AG20443 (cell line): ENCODE measurements at places on chromosomes 16 and 17.

- DNase-seq: no peak
Observed at GRCh38 chr16:78939597-78939996, 660.9 kb downstream of the MAF start.

DNA sequence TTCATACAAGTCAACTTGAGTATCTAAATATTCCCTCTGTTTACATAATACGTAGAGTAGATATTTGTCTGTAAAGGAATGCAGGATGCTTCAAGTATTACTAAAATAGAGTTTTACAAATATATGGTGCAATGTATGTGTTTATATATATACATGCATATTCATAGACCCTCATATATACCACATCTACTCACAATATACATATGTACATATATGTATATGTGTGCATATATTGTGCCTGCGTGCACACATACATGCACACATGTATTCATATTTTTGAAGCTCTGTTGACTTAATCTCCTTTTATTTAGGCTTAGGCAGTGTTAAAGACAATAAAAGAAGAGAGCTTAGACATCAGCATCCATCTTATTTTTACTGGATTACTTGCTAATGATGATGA is 616.6 kb upstream of the GOT2 start:
- DNase-seq: no peak

DNA sequence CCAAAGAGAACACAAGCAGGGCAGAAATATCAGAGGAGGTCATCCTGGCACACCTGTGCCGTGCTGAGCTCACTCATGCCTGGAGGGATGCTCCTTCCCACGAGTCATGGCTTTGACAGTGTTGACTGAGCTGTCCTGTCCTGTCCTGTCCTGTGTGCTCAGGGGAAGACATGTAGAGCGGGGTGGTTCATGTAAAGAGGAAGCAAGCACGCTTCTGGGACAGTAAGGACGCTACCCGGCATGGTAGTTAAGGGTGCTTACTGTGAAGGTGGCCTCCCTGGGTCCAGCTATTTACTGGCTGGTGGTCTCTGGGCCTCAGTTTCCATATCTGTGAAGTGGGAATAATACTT is 398 bp downstream of the LGALS9 start:
- DNase-seq: no peak

- peak; percentile 85 for DNase-seq
Observed at GRCh38 chr17:46832945-46833839, 14.7 kb upstream of the WNT3 start.

- no peak for DNase-seq
Observed at GRCh38 chr16:73831220-73831619, 465.4 kb upstream of the PSMD7 start.

GRCh38 chr17:9668517-9668916 is 23.2 kb downstream of the USP43 start:
- no peak for DNase-seq

DNA sequence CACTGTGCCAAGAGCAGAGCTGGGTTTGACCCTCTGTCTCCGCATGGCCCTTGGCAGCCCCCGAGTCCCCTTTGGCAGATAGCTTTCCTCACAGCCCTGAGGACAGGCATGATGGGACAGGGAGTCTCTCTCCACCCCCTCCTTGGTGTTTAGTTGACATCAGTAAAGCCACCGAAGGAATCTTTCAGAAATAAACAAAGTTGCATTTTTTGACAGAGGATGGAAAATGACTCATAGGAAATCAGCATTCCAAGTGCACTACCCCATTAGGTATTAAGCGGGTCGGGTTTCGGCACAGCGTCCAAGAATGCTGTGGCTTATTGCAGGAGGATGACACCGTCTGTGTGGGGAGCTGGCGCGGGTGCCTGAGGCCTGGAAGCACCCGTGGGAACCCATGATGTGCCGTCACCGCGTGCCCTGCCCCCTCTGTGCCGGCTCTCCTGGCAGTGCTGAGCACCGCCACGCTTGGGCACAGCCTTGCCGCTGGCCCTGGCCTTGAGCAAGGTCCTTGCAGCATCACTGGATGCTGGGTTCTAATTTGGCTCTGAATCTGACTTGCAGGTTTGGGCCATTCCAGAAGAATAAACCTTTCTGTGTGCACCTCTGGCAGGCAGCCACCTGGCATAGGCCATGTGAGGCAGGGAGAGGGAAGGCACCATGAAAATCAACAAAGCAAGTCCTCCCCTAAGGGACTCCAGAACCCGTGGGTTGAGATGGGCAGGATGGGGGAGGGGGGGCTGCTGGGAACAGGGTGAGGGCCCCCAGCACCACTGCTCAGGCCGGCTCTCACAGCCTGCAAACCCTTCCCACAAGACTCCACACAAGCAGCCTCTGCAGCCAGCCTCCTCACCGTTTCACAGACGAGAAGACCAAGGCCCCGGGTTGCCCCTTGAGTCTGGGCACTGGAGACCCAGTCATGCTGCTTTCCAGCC is 50.5 kb upstream of the ZNF469 start:
- DNase-seq: peak; percentile 95

DNA sequence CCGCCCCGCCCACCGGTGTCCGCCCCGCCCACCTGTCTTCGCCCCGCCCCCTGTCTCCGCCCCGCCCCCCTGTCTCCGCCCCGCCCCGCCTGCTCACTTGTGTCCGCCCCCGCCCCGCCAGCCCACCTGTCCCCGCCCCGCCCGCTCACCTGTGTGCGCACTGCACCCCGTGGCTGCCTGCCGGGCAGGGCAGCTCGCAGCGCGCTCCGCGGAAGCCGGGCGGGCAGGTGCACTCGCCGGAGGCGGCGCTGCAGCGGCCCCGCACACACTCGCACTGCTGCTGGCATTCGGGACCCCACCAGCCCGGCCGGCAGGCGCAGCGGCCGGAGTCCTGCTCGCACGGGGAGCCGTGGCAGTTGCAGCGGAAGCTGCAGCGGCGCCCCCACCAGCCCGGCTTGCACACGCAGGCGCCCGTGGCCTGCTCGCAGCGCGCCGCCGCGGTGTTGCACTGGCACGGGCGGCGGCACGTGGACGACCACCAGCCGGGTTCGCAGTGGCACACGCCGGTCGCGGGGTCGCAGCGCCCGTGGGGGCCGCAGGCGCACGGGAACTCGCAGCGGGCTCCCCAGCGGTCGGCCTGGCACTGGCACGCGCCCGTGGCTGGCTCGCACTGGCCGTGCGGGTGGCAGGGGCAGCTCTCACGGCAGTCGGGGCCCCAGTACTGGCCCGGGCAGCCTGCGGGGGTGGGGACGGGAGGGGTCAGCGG is 2.1 kb downstream of the SCARF1 start:
- DNase-seq: peak; percentile 63

- DNase-seq: no peak
Observed at GRCh38 chr16:52128361-52128760, 418.6 kb downstream of the TOX3 start.
